ENCODE measurements at places on chromosomes 13 and 19.

- no peak for DNase-seq
Observed at GRCh38 chr13:30731361-30732045, 3.8 kb upstream of the ALOX5AP start.

GRCh38 chr13:73368608-73369007 is 309.8 kb downstream of the KLF5 start:
- DNase-seq, result no peak

GRCh38 chr13:107964395-107964794 is 250.9 kb downstream of the LIG4 start:
- no peak for DNase-seq

DNA sequence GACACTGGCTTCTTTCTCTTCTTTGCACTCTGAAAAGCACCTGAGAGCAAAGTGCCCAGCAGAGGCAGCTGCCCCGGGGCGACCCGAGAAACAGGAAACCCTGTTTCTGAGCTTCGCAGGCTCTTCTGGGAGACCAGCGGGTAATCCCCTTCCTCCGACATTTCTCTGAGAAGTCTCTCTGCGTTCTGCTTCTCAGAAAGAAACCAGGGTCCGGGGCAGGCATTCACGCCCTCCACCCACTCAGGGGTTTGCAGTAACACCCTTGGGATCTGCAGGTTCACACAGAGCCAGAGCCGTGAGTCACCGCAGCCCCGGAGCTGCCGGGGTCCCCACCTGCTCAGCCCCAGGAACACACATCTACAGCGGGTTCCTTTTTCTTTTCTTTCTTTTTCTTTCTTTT is 86.0 kb downstream of the GADD45B start:
- DNase-seq, result no peak

DNA sequence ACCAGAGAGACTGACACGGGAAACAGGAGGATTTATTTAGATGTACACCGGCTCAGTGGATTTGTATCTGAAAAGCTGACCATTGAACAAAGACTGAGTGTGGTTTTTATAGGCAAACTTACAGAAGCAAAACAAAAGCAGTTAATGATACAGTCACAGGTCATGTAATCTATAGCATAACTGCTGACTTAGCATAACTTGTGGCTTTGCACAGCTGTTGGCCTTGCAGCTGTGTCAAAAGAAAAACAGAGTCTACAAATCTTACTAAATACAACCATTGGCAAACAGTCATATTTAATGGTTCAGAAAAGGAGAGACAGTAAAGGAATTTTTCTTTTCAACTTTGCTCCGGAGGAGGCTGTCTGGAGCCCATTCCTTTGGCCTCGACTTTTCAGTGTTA is 2.3 kb upstream of the ILF3 start:
- no peak for DNase-seq

Data from epithelial cell of proximal tubule (primary cell).